NCI-H2107 (cell line): ENCODE measurements at places on chromosomes 7 and 10.

GRCh38 chr7:142110638-142111037, 880 bp upstream of the MGAM2 start:
- no peak for DNase-seq

DNA sequence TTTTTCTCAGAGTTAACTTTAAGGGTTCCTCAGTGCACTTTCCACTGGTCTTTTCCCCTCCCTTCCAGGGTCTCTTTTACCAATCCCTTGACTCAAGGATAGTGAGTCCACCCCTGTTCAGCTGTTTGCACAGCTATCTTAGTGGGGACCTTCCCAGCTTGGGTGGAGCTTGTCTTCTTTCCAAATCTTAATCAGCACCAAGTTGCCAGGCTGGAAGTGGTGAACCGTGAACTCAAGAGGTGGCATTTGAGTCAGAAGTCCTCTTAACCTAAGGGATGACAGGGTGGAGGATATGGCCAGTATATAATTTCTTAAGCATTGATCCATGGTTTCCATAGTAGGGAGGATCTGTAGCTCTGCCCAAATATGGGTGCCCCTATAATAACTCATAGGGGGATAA, 25.0 kb downstream of the MAPK8 start:
- DNase-seq = no peak

DNA sequence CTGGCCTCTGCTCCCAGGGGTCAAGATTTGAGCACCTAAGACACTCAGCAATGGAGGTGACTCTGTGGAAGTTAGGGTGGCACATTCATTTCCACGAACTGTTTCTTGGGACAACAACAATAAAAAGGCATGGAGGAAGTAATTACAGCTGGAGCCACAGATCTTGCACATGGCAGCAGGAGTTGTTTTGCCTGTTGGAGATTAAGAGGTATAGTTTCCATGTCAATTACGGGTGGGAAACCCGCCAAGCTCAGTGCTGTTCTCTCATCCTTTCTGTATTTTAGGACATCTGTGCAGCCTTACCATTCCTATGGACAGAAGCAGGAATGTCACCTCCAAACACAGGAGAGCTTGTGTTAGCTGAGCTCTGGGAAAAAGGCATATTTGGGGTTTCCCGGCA, 201.2 kb downstream of the SNX10 start:
- DNase-seq = no peak

GRCh38 chr7:44220046-44220357, 19.2 kb downstream of the YKT6 start:
- DNase-seq = no peak

DNA sequence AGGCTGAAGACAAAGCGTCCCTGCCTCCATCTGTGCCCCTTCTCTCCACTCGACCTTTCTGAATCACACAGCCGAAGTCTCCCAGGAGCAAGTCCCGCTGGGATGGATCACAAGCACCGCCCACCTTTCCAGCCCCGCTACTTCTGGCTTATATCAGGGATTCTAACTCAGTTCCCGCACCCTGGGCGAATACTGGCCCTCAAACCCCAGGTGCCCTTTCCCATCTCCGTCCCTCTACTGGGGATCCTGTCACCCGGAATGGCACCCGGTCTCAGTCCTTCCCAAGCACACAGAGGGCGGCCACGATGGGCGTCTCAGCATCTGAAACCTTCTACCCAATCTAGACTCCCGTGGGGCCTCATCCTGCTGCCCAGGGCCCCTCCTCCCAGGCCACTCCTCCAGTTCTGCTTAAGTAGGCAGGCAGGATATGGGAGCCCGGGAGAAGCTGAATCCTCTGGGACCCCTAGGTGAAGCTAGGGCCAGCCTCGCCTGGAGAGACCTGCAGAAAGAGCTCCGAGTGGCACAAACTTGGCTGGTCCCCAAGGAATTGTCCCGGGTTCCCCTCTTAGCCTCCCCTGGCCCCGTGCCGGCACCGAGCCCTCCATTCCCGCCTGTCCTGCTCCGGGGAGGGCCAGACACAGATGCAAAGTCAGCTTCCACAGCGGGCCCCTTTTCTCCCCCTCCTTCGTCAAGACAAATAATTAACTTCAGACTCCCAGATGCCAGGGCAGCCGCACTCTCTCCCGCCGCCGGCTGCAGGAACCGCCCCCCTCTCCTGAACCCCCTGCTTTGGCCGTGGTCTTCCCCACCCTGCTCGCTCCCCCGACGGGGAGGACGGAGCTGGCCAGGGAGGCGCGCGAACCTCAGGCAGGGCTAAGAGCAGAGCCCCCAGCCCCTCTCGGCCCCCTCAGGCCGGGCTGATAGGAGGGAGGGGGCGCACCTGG, 612 bp downstream of the KCP start:
- DNase-seq = no peak

GRCh38 chr10:33674986-33675599, 340.6 kb upstream of the NRP1 start:
- no peak for DNase-seq

DNA sequence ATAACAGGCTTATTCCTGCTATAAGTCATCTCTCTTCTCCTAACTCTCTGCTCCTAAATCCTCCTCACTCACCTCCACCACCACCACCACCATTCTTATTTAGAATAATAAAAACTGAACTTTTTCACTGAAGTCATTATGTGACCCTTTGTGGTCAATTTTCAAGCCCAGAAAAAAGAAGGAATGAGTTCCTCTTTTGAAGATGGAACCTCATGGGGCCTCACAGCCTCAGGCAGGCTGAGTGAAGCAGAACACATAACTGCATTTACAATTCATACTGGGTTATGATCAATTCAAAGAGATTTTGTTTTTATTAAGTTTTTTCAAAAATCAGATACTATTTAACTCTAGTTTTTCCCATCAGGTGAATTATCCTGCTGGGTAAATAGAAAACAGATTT, 29.8 kb downstream of the PNLIPRP3 start:
- no peak for DNase-seq
